ENCODE measurements at places on chromosomes 6 and 20. TPM values are rescaled to one million over a fixed set of nuclear protein-coding genes. Genes with fewer than 3 reads are reported as not detected.
A peak's percentile ranks its signal among the peaks of the same experiment; 100 is the strongest.

- DNase-seq, result no peak
Observed at GRCh38 chr20:51361258-51361657, 181.3 kb downstream of the NFATC2 start.

DNA sequence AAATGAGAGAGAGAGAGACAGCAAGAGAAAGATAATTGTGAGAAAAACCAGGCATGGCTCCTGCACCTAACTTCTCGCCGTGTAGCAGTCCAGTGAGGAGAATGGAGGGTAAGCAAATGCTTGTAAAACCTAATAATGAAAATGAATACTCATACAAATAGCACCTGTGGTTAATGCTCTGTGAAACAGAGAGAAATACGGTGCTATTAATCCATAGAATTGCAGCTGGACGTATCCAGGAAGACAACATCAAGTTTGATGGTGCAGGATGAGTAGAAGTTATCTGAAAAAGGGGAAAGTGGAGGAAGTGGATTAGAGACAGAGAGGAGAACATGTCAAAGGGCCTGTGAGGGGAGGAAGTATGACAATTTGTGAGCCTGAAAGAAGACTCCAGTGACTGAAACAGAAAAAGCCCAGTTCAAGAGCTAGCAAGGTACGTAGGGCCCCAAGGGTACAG lies 89.4 kb upstream of the PAK5 start:
- no peak for DNase-seq

DNA sequence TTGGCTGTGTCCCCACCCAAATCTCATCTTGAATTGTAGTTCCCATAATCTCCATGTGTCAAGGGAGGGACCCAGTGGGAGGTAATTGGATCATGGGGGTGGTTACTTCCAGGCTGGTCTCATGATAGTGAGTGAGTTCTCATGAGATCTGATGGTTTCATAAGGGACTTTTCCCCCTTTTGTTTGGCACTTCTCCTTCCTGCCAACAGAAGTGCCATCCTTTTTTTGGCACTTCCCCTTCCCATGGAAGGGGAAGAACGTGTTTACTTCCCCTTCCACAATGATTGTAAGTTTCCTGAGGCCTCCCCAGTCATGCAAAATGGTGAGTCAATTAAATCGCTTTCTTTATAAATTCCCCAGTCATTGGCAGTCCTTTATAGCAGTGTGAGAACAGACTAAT lies 18.0 kb upstream of the PI3 start:
- DNase-seq, result no peak

DNA sequence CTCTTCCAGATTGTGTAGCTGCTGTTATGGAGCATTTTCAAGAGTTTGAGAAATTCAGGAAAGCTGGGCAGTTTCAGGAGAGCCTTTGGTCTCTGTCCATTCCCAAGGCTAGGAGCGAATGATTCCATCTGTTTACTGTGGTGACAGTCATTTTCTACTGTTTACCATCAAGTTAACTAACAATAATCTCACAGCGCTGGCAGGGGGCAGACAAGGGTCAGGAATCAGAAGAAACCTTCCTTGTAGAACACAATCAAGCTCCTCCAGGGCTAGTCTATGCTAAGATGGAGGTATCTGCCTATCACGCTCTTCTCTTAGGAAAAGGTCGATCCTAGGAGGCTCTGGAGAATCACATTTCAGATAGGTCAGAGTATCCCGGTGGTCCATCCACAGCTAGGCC lies 293.9 kb downstream of the KIF16B start:
- DNase-seq, result no peak

DNA sequence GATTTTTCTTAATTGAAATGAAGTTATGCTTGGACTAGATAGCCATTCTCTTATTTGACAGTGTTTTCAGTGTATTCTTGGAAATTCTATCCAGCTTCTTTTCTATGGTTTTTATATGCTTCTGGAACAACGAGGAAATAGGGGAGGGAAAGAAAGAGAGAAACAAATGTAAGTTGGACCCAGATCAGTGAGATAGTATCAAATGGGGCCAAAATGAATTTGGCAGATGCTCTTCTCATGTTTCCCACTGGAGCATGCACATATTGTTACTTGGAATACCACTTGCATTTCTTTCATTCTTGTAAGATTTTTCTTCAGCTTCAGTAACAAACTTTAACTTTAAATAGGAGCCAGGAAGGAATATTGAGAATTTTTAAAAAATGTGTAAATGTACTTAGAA lies 312.3 kb downstream of the PRL start:
- DNase-seq, result no peak

DNA sequence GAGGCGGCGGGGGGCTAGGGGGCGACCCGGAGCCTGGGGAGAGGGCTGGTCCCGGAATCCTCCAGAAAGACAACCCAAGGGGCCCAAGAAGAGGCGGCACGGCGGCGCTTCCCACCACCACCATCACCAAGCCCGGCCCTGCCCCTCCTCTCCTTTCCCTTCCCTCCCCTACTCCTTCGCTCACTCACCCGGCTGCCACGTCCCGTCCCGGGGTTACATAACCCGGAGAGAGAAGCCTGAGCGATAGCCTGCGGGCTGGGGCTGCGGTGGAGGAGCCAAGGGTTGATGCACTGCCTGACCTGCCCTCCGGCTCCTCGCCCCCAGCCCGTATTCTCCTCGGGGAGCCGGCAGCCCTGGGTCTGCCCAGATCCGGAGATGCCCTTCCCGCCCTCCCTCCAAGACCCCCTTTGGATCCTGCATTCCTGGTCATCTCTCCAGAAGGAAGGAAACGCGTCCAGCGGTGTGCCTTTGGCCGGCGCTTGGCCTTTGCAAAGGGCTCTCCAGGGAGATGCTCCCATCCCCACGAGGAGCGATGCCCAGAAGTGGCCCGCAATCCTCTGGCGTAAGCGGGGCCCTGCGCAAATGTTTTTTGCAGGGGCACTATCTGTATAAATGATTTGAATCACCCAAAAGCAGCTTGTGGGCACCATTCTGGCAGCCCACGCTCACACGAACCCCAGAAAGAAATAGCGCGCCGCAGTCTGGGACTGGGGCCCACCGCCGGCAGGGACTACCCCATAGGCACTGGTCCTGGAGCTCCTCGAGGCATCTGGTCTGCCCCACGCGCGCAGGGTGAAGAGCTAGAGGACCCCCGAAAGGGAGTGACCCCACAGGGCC lies 4.6 kb upstream of the CPXM1 start:
- no peak for DNase-seq

GRCh38 chr20:45344168-45344860 lies 3.9 kb downstream of the SDC4 start:
- peak; percentile 80 for DNase-seq

DNA sequence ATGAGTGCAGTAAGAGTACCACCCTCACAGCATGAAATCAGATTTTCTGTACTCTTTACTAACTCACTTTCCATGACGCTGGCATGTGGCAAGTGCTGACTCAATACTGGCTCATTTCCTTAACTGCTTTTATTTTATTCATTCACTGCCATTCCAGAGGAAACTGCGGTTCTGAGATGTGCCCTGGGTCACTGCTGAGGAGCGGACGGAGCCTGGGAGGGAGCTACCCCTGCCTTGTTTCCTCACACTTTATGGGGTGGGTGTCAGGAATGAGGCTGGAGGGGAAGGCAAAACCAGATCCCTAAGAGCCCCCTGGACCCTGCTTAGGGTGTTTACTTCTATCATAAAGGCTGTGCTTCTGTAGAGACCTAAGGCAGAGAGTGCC lies 14.4 kb downstream of the NT5E start:
- no peak for DNase-seq

- DNase-seq, result no peak
Observed at GRCh38 chr6:142942805-142943227, 2.2 kb downstream of the HIVEP2 start.

DNA sequence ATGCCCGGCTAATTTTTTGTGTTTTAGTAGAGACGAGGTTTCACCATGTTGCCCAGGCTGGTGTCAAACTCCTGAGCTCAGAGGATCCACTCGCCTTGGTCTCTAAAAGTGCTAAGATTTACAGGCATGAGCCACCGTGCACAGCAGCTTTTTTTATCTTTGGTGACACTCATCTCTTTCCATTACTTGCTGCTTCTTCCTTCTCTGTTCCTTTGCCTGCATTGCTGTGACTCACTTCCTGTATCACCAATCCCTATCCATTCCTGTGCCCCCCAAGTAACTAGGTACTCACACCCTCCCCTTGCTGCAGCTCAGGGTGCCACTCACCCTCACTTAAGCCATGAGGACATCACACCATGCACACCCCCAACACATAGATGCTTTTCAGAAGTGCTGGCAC lies 24.6 kb downstream of the KHDC1L start:
- DNase-seq, result no peak

DNA sequence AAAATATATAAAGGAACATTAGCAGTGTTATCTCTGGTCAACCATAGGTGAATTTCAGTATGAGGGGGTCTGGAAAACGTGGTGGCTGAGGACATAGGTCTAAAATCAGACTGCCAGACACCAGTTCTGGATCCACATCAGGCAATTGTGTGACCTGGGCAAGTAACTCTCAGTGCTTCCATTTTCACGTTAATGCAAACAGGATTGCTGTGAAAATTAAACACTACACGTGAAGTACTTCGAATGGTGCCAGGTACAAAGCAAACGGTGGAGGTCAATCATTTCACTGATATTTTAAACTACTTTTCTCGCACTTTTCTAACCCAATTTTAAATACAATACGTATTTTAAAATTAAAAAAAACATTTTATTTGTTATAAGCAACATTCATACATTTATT lies 315.7 kb downstream of the TRDN start:
- no peak for DNase-seq

- DNase-seq, result no peak
Observed at GRCh38 chr6:38909015-38909730, 139.4 kb upstream of the GLP1R start.

- no peak for DNase-seq
Observed at GRCh38 chr20:1538655-1539054, 18.9 kb downstream of the SIRPD start.

FUT9 gene
- total RNA-seq, result 6.7 TPM

SLC22A1 gene
- total RNA-seq, result 1.2 TPM

SMLR1 gene
- not detected for total RNA-seq

CYP39A1 gene
- total RNA-seq, result 3.5 TPM

TBXT gene
- total RNA-seq, result not detected

EFCAB8 gene
- 1.0 TPM for total RNA-seq

L3MBTL1 gene
- 24.7 TPM for total RNA-seq

Data from ureter (tissue), 1 donor.